ENCODE measurements at places on chromosomes 2 and 18.

GRCh38 chr18:21997207-21998143 is 171.9 kb upstream of the GATA6 start:
- DNase-seq: peak; percentile 50

GRCh38 chr2:198499539-198499938 is 695.1 kb downstream of the PLCL1 start:
- DNase-seq: no peak

GRCh38 chr2:13654416-13654815 is 937.7 kb downstream of the TRIB2 start:
- no peak for DNase-seq

- no peak for DNase-seq
Measured at GRCh38 chr2:44164617-44165016, 4.1 kb upstream of the PPM1B start.

DNA sequence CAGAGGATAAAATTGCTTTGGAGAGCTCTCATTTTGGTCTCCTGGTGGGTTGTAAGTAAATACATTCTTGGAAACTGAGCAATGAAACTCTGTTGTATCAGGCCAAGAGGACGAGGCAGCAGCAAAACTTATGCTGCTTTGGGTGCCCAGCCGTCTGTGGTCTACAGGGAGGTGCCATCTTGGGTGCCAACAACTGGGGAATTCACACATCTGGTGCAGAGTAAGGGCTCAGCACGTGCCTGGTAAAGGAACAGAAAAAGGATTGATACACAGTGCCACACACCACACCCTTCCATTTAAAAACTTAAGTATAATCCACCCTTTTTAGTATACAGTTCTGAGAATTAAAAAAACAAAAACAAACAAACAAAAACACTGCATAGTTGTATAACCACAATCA is 221.9 kb downstream of the TSN start:
- no peak for DNase-seq

DNA sequence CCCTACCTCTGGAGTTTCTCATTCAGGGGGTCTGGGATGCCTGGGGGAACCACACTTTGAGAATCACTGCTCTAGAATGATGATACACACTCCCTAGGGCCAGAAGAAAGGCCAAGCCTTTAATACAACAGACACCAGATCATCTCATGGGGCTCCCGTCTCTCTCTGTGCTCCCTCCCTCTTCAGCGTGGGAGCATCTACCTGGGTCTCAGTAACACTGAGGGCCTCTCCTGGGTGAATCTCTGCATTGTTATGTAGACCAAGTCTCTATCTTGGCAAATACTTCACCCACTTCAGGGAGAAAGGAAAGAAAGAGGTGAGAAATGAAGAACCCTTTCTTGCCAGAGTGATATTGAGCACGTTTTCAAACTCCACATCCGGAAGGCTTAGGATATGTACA is 146.8 kb upstream of the MSH6 start:
- DNase-seq: no peak

GRCh38 chr2:169761970-169762292 is 28.3 kb downstream of the KLHL23 start:
- no peak for DNase-seq

DNA sequence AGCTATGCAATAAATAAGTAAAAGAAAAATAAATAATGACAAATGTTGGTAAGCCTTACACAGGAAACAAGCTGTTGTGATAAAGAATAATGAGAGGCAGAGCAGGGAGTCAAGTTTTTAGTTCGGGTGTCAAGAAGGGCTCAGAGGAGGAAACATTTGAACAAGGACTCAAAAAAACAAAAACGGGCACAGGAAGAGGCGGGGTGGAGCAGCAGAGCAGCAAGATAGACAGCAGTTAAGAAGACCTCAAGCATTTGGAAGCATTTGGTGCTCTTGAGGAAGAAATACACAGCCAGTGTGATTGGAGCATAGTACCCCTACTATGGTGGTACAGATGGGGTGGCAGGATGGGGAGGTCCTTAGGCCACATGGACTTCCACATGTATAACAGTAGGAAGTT is 2.8 kb downstream of the TMEM169 start:
- DNase-seq: peak; percentile 41

DNA sequence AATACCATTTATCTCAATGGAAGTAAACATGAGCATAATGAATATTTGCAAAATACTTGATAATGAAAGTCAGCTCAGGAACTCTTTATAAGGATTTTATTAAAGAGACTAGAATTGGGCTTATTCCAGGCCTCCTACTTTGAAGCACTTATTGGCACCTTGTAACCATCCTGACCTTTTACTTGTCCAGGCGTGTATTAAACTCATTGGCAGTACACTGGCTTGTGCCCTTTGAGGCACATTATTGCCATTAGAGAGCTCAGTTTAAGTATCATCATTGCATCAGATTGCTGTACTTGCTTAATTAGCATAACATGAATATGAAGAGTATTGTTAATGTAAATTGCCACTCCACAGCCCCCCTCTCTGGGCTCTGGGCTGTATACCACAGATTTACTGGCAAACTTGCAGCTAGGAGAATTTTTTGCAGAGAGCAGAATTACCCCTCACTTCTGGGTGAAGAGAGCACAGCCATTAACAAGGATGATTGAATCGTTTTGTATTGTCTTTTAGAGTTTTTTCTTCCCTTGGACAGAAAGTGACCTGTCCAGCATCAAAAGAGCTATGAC is 72.5 kb downstream of the XIRP2 start:
- DNase-seq: no peak

GRCh38 chr2:187549193-187549592 is 5.0 kb downstream of the TFPI start:
- no peak for DNase-seq

- DNase-seq: no peak
Measured at GRCh38 chr2:240377366-240377765, 58.1 kb upstream of the GPC1 start.

- DNase-seq: no peak
Measured at GRCh38 chr2:205954707-205955106, 131.3 kb downstream of the INO80D start.

- no peak for DNase-seq
Measured at GRCh38 chr2:46367286-46367685, 70.1 kb downstream of the EPAS1 start.

- DNase-seq: peak; percentile 63
Measured at GRCh38 chr2:181471226-181471625, 14.0 kb downstream of the ITGA4 start.

- DNase-seq: no peak
Measured at GRCh38 chr18:47871288-47871687, 59.2 kb downstream of the SMAD2 start.

DNA sequence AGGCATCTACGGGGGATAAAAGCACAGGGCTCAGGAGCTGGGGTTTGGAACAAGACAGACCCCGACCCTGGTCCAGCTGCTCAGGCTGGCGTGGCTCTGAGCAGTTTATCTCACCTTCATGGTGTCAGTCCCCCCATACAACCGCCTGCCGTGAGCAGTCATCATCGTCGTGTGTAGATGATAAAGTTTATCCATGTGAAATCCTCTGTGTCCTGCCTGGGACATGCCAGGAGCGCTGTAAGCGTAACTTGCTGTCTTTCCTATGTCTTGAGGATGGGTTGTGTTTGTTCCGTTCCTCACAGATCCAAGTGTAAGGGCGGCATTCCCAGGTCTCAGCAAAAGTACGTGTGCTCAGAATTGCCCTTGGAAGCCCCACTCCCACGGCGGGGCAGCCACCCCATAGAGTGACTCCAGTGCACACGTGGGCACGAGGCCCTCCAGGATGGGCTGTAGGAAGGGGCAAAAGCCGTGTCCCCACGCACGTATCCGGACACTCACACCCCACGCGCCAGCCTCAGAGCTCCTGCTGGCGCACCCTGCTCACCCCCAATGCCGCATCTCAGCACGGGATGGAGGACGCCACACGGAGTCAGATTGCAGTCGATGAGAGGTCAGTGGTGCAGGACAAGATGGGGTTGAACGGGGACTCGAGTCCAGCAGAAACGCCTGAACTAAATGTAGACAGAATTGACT is 50.9 kb downstream of the ADI1 start:
- no peak for DNase-seq

DNA sequence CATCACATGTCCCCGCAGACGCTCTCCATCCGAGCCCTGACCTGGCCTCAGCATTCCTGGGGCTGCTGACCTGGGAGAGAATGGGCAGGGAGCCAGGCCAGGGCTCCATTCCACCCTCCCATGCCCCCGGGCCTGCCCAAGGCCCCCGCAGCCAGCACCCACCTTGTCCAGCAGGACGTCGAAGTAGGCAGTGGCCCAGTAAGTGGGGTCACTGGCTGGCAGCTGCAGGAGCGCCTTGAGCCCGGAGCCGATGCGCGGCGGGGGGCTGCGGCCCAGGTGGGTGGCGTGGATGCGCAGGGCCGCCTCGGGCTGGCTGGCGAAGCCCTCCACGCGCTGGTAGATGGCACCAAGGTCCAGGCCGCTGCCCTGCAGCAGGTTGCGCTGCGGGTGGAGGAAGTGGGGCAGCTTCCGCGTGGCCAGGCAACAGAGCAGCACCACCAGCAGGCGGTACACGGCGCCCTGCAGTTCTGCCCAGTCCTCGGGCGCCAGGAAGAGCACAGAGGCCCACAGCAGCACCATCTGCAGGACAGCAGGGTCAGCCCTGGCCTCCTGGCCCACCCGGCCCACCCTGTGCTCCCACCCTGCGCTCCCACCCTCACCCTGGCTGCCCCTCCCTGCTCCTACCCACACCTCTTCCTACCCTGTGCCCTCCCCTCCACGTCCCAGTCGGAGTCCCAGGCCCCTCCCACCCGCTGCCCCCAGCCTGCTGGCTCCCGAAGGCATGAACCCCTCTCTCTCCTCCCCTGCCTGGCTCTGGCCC is 7.6 kb downstream of the MAB21L4 start:
- DNase-seq: no peak

GRCh38 chr2:44324971-44325426 is 36.3 kb downstream of the PREPL start:
- no peak for DNase-seq

DNA sequence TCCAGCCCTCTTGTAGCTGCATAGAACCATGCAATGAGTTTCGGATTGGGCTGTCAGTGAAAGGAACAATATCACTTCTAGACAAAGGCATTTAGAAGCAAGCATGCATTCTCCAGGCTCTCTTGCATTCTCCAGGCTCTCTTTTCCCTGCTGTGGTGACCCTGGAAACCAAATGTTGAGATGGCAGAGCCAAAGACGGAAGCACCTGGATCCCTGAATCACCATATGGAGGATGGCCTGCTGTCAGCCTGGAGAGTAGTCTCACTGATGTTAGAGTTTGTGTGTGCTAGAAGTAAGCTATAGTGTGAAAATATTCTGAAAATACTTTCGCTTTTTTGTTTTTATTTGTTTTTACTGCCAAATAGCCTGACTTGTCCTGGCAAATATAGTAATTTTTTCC is 203.9 kb downstream of the C1D start:
- no peak for DNase-seq

- no peak for DNase-seq
Measured at GRCh38 chr2:24205131-24205530, 30.3 kb downstream of the FAM228A start.

GRCh38 chr2:147273106-147273505 is 571.7 kb upstream of the ACVR2A start:
- no peak for DNase-seq

DNA sequence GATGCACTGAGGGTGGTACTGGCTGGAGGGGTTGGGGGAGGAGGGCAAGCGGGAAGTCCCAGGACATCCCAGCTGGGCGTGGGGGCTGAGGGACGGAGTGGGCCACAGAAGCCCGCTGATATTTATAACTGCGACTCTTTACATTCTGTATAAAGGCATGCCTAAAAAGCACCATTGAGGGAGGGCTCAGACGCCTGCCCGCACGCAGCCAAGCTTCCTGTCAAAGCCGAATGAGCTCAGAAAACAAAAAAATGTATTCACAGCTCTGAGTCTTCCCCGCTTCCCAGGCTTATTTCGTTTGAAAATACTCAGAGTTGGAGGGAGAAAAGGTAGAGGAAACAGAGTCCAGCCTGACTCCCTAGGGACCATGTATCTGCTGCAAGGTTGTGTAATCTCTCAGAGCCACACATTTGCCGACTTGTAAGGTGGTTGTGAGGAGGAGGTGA is 170.1 kb upstream of the HAAO start:
- no peak for DNase-seq

DNA sequence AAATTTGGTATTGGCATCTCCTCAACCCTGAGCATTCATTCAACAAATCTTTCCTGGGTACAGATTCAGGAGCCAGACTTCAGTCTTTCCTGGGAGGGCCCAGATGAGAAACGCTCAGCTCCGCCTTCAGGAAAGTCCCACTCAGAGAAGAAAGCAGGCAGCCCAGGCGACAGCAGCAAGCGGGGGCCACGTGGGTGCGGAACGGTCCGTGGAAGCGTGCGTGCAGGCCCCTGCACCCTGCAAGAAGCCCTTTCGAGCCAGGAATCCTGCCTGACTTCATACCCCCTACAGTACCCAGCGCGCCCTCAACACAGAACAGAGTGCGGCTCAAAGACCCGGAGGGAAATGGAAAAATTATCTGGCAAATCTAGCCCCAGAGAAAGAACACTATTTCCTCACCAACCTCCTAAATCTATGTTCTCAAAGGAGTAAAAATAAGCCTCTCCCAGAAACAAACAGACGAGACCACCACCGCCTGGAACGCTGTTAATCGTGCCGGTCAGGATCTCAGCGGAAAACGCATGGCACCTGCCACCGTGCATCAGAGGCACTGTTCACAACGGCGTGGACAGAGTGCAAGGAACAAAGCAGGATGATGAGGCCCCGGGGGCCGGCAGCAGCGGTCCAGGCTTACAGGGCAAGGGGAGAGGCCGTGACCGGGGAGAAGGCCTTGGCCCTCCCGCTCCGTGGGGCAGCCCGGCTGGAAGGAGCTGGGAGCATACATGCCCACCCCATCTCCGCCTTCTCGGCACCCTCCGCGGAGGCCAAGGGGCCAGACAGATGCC is 318.3 kb downstream of the EIPR1 start:
- no peak for DNase-seq

GRCh38 chr2:212595036-212595654 is 56.5 kb upstream of the ERBB4 start:
- DNase-seq: no peak
